GDM1 (cell line): ENCODE measurements at places on chromosomes 6 and 20.

DNA sequence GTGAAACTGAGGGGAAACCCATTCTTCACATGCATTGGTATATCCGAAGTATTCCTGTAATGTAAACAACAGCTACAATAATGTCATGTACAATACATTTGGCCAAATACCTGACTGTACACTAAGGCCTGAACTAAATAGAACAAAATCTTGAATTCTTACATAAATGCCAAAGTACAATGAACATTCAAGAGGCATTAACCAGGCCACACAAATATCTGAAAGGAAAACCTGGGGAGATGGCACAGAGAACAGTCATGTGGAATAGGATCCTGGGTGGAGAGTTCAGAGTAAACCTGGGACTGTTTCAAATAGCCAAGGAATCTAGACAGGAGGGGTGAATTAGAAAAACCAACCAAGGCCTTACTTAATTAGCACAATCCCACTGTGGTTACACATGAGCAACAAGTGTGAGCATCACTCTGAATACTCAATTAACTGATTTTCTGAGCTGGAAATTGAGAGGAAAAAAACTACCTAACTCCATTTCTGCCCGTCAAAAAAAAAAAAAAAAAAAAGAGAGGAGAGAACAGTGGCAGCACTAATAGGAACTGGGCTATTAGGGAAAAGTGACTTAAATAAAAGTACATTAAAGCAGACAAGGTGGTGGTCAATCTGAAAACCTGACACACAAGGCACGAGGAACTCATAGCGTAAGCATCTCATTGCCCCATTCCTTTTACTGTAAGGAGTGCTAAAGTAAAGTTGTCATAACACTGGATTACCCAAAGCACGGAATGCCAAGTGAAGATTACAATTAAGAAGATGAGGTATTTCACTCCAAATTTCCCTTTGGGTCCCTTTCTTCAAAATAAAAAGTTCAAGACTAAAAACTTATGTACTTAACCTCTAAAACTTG is 10.9 kb downstream of the SNX5 start:
- DNase-seq: no peak

DNA sequence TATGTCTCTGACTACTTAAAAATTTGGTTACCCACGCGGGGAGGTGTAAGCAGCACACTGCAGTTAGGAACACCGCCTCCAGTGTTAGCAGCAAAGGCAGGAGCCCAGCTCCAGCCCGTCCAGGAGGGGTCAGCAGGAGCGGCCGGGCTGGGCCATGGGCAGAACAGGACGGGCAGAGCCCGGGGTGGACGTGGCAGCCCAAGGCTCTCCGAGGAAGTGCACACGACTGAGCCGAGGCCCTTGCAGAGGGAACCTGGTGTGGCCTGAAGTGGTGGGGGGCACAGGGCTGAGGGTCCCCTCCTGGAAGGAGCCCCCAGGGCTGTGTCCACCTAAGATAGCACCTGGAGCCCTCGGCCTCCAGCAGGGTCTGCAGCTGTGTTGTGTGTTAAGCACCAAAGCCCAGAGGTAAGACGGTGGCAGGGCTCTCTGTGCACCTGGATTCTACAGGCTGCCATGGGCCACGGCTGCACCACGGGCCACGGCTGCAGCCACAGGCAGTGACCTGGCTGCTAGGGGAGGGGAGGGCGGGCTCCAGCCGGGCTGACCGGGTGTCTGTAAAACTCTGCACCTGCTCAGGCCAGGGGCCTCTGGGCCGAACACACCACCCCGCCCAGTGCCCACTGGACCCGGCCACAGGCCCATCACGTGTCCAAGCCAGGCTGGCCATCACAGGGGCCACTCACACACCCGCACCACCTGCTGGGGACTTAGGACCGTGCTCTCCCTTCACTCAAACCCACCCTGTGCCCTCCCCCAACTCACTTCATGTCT is 6.6 kb downstream of the SLC2A4RG start:
- no peak for DNase-seq

- no peak for DNase-seq
Observed at GRCh38 chr20:17480696-17481095, 50.5 kb downstream of the BFSP1 start.

GRCh38 chr6:130047088-130047995 is 29.0 kb downstream of the L3MBTL3 start:
- no peak for DNase-seq

- DNase-seq: no peak
Observed at GRCh38 chr20:45294659-45295058, 12.0 kb upstream of the RBPJL start.

DNA sequence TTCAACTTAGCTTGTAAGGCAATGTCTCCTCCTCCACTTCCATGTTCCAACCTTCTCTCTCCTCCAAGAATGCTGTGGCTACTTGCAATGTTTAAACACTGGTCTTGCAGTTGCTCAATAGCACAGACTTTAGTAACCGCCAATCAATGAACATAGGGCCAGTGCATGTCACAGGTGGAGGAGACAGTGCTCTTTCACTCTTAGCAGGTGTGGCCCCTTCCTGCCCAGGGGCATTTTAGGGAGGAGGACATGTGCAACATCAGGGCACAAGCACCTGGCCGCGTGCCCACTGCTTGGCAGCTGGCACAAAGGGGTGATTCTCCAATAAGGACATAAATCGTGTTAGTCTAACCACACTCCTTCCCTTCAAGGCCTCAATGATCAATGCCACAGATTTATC is 41.3 kb downstream of the ADGRF1 start:
- no peak for DNase-seq

DNA sequence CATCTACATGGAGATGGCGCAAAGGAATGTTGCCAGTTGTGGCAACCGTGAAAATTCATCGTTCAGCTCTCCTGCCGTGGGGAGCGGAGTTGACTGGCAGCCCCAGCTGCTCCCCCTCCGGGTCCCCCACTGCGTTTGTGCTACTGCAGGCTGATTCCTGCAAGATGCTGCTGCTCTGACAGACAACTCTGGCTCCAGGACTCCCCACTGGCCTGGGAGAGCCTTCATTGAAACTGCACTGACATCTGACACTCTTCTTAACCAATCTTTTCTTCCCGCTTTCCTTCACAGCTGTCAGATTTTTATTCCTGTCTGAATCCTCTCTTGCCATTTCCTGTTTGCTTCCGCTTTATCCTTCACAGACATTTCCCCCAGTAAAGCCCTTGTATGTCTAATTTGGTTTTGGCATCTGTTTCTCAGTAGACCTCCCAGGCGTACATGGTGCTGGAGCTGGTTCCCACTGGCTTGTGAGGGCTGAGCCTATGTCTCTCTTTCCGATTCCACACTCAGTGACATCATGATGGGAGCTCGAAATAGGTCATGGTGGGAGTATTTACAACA is 9.5 kb upstream of the ATRN start:
- DNase-seq: no peak

DNA sequence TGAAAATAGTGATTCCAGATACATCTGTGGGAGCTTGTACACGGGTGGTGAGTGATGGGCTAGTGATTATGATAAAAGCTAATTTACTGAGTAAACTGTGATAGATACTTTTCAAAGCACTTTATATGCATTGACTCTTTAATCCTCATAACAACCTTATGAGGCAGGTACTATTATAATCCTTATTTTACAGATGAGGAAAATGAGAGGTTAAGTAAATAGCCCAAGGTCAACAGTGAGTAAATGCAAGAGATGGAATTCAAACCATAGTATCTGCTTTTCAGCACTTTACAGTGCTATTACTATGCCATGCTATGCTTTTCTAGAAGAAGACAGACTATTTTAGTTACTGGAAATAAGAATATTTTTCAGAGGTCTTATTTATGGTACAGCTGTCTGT is 320.9 kb upstream of the CITED2 start:
- DNase-seq: no peak

- DNase-seq: no peak
Observed at GRCh38 chr6:143335865-143336264, 114.6 kb downstream of the ADAT2 start.

DNA sequence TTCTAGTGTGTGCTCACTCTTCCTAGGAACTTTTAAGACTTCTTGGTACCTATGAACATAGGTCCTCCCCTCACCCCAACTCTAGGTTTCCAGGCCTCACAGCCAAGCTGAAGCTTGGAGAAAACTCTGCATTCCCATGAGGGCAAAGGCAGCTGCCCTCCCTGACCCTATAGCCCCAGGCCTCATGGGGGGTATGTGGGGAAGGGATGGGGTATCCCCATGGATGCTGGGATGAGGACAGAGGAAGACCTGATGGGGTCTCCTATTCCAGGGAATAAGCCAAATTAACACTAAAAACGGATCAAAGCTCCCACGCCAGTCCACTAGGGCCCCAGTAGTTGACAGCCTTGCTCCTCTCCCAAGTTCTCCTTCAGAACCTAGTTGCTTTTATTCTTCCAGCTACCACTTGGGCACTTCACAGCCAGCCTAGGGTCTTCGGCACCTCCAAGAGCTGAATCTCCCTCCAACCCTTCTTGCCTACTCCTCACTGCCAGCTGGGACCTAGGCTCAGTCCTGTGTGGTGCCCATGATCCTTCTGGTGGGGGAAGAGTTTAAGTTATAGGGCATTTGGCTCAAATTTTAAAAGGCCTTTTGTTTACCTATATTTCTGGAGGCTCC is 7.8 kb downstream of the TP53INP2 start:
- no peak for DNase-seq

DNA sequence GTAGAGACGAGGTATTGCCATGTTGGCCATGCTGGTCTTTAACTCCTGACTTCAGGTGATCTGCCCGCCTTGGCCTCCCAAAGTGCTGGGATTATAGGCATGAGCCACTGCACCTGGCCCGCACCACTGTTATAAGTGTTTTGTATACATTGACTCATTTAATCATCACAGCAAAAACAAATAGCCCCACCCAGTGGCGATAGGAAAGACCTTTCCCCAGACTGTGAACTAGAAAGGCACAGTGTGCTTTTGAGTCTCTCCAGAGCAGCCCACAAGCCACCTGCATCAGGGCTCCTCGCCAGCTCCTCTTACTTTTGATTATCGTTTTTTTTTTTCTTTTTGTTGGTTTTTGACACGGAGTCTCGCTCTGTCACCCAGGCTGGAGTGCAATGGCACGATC is 27.9 kb upstream of the ZFP64 start:
- DNase-seq: no peak

DNA sequence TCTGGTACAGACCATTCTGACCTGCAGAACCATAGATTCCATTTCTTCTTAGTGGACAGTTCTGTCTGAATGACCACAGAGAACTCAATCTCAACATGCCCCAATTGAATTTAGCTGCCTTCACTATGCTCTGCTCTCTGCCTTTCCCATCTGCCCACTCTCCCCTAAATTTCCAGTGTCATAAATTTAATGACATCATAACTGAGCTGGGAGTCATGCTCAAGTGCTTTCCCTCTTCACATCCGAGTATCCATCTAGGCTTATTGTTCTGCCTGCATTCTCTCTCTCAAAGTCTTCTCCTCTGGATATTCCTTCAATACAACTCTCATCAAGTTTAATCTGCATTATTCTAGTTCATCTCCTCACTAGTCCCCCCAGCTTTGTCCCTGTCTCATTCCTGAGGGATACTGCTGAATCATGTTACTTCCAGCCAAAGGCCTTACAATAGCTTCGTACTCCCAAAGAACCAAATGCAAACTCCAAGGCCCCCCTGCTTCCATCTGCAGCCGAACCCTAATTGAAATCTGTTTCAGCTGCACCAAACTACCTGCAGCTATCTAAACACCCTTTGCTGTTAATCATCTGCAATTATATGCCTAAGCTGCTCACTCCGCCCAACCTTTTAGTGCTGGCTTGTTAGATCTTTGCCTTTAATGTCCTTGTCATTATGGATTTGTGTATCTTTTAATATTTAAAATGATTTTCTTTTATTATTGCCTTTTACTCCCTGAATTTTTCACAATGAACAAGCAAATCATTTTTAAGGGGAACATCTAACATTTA is 46.1 kb downstream of the SLC35B3 start:
- no peak for DNase-seq

DNA sequence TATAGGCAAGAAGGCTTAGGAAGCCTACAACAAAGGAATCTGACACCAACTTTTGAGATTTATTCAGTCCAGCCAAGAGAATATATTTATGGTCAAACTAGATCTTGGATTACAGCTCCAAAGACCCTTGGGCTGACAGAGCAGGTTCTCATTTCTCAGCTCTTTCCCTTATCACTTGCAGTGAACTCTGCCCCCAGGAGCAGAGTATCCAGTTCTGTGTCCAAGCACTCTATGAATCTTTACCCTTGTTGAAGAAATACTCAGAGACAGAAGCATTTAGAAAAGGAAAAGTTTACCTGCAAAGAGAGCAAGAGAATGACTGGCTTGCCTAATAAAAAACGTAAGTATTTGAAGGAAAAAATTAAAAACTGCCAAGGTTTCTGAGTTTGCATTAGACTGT is 190.5 kb downstream of the SLC16A10 start:
- no peak for DNase-seq

- DNase-seq: no peak
Observed at GRCh38 chr6:112841553-112842329, 494.6 kb downstream of the RFPL4B start.

DNA sequence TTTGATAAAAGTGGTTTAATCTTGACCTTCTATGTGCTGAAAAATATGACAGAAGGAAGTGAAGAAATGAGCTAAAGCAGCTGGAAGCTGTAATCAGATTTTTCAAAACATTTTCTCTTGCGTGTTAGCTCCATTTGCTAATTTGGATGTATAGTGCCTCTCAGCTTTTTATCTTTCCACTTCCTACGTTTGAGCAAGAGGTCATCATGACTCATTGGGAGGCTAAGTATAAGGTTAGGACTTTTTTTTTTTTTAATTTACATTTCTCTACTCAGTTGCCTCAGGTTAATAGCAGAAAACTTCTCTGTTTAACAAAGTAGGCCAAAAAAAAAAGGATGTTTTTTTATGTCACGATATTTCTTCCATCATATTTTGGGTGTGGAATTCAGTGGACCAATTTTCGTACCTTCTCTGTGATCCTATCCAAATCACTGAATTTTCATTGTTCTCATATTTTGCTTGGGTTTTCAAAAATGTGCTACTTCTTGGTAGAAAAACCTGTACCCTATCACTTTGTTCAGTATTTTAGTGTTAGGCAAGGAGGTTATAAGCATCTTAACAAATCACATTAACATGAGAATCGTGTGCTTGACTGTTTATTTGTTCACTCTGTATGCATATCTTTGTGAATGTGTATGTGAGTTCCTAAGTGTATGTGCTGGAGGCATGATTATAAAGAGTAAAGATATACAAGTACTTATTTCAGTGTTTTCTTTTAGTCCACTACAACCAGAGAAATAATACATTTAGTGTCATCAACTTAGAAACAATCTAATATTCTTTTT is 1028.3 kb upstream of the EYS start:
- DNase-seq: no peak

DNA sequence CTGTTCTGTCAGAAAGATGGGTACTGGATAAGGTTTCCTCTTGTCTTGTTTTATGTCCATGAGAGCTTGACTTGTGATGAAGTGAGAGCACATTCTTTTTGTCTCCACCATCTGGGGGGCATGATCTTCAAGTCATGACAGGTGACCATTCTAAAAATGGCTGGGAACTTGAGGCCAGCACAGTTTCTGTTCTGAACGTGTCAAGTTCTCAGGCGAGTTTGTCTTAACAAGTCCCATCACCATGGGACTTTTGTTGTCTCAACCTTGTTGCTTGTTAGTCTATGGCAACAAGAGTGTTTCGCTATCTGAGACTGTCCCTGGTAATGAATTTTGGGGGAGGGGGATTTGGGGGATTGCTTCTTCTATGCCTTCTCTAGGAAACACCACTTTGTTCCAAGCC is 25.6 kb upstream of the ENPP4 start:
- DNase-seq: no peak
